ENCODE measurements at places on chromosomes 6 and 20. TPM values are rescaled to one million over a fixed set of nuclear protein-coding genes. Genes with fewer than 3 reads are reported as not detected.

- DNase-seq, result no peak
These were observed 218.8 kb upstream of the ECI2 start for GRCh38 chr6:4354181-4354580.

The SYCP2L gene
- total RNA-seq, result not detected

GRCh38 chr20:18032977-18033892, 24.5 kb downstream of the OVOL2 start:
- no peak for DNase-seq

- no peak for DNase-seq
These were observed 17.1 kb upstream of the ASF1A start for GRCh38 chr6:118876814-118877213.

The ZNF311 gene
- total RNA-seq, result 0.57 TPM

DNA sequence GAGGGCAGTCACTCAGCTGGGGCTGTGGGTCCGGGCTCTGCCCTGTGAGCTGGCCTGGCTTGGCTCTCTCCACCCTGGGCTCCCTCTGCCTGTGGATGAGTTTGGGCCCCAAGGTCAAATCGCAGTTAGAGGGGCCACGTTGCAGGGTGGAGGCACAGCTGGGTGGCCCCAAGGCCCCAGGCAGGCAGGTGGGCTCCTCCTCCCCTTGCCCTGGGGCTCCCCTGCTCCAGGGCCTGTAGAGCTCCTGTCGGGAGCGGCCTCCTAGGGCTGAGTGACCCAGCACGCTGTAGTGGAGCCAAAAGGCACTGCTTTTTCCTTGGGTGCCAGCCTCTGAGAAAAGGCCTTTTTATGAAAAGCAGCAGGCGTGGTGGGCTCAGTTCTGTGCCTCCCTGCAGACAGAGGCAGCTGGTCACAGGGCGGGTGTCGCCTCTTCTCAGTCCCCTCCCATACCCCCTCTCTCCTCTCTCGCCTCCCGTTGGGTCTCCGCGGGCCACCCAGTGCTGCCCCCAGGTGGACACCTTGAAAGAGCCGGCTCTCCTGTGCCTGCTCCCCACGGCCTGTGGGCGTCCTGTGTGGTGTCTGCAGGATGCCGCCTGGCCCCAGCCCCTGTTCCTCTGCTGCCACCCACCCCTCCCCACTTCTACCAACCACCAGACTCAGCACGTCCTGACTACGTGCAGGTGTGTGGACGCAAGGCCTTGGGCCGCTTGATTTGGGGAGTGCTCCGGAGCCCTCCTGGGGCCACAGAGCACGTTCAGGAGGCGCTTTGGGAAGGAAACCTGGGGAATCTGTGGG, 13.2 kb downstream of the SS18L1 start:
- no peak for DNase-seq

DNA sequence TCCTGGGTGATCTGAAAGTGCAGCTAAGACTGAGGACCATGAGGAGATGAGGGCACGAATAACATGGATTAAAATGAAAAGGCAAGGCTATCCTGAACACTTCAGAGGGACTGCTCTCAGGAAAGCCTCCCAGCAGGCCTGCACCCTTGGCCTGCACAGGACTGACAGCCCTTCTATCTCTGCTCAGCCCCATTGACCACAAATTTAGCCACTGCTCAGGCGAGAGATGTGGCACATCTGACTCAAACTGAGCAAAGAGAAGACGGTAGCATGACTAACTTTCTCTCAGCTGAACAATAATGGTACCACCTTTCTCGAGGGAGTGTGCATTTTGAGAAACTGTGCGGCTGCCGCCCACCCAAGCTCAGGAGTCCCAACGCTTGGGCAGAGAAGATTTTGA, 257.5 kb downstream of the ADGB start:
- no peak for DNase-seq

DNA sequence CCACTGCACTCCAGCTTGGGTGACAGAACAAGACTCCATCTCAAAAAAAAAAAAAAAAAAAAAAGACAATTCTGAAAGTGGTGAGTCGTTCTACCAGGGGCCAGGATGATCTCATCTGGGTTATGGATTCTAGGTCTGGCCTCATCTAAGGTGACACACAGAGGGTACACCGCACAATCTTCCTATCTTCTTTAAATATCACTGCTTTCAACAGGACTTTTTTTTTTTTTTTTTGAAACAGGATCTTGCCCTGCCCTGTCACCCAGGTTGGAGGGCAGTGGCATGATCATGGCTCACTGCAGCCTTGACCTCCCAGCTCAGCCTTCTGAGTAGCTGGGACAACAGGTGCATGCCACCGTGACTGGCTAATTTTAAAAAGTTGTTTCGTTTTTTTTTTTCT, 67.7 kb downstream of the SLC16A10 start:
- no peak for DNase-seq

GRCh38 chr6:25477006-25477590, 174.9 kb upstream of the SCGN start:
- DNase-seq, result no peak

The NNAT gene
- 1.9 TPM for total RNA-seq

The THBS2 gene
- 4.3 TPM for total RNA-seq

The FLRT3 gene
- 8.4 TPM for total RNA-seq

- DNase-seq, result no peak
These were observed 1.1 kb upstream of the FGD2 start for GRCh38 chr6:37004044-37004980.

The CEBPB gene
- total RNA-seq, result 46.5 TPM

DNA sequence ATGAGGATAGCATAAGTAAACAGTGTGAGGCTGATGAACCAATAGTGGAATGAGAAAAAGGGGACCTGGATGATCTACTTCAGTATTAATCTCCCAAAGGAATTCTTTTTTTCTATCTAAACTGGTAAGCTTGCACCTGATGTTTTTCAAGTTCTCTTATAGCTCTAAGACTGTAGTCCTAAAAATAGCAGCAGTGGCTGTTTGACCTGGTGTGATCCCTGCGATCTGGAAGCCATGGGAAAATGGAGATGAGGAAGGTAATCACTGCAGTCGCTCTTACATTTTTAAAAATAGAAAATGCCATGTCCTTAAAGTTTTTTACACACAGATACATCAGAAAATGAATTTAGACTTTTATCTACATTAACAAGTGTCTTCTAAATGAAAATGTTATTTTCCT, 926.4 kb upstream of the SLC35B3 start:
- no peak for DNase-seq

The FAM135A gene
- 142 TPM for total RNA-seq

DNA sequence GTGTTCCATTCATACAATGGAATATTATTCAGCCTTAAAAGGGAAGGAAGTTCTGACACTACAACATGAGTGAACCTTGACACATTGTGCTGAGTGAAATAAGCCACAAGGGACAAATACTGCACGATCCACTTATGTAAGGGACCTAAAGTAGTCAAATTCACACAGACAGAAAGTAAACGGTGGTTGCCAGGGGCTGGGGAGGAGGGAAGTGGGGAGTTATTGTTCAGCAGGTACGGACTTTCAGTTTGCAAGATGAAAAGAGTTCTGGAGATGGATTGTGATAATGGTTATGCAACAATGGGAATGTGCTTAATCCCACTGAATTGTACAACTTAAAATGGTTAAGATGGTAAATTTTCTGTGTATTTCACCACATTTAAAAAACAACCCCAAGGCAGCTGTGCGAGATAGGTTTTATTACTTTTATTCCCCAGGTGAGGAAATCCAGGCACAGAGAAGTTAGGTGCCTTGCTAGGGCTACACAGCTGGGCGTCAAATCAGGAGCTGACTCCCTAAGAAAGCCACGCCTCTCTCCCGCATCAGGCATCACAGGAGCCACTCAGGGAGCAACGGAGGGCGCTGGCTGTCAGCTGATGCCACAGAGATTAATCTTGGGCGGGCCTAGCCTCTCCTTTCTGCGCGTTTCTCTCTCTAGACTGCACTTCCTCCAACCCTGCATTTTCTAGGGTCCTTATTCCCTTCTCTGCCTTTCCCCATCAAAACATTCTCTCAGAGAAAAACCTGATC, 9.3 kb upstream of the TRAF3IP2 start:
- DNase-seq, result no peak

DNA sequence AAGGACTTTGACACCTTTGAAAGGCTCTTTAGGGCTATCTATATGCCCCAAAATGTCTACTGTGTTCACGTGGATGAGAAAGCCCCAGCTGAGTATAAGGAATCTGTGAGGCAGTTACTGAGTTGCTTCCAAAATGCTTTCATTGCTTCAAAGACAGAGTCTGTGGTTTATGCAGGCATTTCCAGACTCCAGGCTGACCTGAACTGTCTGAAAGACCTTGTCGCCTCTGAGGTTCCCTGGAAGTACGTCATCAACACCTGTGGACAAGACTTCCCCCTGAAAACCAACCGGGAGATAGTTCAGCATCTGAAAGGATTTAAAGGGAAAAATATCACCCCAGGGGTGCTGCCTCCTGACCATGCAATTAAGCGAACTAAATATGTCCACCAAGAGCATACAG, 65.2 kb downstream of the GCNT2 start:
- no peak for DNase-seq

The FERMT1 gene
- total RNA-seq, result 22.4 TPM

DNA sequence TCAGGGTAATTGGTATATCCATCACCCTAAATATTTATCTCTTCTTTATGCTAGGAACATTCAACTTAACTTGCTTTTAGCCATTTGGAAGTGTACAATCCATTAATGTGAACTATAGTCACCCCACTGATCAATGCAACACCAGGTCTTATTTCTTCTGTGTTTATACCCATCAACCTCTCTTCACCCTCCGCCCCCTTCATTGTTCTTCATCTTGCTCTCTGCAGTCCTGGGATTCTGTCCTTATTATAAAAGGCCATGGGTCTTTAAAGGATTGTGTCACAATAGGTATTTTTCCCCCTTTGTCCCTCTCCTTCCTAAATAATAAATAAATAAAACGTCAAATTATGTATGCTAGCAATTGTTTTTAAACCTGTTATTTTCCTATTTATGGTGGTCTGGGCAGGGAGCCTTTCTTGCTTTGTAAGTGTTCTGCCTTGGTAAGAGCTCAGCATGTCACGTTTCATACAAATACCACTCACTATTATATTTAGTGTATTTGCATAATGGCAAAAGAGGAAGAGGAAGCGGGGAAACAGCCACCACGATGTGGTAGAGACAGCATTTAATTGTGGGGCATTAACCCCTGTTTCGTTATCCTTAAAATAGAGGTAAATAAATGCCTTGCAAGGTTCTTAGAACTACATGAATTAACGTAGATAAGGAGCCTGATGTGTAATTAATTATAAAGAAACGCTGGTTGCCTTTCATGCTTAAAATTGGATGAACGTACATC, 1.9 kb downstream of the ABRACL start:
- DNase-seq, result no peak

- no peak for DNase-seq
These were observed 455.3 kb downstream of the HACE1 start for GRCh38 chr6:104404377-104404776.

DNA sequence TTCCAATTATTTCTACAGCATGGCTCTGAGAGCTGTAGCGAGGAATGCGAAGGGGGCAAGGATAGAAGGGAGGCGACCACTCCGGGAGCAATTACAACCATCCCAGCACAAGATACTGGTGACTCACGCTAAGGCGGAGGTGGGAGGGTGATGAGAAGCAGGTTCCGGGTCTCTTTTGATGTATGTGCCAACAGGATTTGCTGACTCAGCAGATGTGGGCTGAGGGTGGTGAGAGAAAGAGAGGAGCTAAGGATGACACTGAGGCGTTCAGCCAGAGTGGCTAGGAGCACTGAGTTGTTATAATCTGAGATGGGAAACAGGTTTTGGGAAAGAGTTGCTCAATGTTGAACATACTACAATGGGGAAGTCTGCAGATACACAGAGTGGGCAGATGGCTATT, 9.3 kb upstream of the TXNDC5 start:
- DNase-seq, result no peak

DNA sequence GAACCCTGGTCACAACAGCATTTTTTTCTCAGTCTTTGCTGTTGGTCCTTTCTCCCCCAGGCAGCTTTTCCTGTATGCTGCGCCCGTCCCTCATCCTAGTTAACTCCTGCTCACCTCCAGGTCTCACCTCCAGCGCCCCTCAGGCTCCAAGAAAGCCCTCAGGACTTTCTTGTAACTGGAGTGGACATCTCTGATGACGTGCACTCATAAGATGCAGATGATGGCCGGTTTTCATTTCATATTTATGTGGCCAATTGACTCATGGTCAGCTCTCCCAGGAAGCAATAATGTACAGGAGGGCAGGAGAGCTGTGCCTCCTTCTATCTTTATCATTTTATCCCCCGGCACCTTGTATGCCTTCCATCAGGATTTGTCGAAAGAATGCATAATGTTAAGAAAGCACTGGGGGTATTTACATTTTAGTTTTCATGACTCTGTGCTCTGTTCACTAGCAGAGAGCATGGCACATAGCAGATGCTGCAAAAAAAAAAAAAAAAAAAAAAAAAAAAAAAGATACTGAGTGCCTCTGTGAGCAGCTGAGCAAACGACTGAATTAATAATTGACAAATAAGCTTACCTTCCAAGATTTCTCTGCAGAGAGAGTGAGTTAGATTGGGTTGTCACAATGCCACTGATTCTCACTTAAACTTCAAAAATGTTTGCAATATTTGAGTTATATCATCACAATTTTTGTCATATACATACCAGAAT, 170.2 kb downstream of the DOK5 start:
- DNase-seq, result no peak

The BPIFB6 gene
- total RNA-seq, result not detected

The SNAI1 gene
- total RNA-seq, result 0.44 TPM

DNA sequence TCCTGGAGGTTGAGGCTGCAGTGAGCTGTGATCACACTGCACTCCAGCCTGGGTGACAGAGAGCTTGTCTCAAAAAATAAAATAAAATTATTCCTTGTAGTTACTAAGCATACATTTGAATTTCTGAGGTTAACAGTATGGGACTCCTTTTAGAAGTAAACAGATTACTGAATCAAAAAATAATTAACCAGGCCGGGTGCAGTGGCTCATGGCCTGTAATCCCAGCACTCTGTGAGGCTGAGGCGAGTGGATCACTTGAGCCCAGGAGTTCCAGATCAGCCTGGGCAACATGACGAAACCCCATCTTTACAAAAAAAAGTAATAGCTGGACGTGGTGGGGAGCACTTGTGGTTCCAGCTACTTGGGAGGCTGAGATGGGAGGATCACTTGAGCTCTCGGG, 22.1 kb upstream of the EEF1A1 start:
- no peak for DNase-seq

The RFX6 gene
- not detected for total RNA-seq

The LY86 gene
- total RNA-seq, result 2.3 TPM

DNA sequence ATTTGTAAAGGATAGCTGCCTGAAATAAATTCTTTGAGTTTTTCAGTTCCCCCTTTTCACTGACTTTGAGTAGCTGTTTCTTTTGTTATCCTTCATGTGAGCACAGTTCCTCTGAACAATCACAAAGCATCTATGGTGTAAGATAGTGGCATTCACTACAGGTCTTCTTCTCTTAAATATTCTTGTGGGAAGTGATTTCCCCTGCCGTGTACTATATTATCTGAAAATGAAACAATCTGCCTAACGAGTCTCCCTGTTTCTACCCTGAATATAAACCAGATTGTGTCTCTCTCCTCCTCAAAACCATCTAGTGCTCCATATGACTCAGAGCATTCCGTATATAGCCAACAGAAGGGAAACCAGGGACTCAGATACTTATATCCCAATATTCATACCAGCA, 380.1 kb upstream of the SOX4 start:
- DNase-seq, result no peak

The VPS16 gene
- total RNA-seq, result 27.1 TPM
